ENCODE measurements at places on chromosomes 4 and X.
A peak's percentile ranks its signal among the peaks of the same experiment; 100 is the strongest.

DNA sequence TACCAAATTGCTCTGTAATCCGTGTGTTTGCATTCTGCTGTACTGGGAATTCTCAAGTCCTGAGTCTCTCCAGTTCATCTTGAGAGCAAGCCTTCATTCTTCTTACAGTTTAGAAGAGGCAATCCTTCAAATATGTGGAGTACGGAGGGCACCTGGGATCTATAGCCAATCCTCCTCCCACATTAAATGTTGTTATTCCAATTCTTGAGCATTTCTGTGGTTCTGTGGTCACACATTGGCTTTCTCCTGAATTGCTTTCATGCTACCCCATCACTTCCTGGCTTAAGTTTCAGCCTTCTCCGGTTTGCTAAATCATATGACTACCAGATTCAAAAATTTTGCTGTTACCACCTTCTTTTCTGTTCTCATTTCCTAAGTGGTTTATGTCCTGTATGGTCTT, 611.1 kb downstream of the PCDH19 start:
- no peak for DNase-seq

GRCh38 chrX:134715930-134716619, 57.8 kb upstream of the PLAC1 start:
- DNase-seq, result no peak

DNA sequence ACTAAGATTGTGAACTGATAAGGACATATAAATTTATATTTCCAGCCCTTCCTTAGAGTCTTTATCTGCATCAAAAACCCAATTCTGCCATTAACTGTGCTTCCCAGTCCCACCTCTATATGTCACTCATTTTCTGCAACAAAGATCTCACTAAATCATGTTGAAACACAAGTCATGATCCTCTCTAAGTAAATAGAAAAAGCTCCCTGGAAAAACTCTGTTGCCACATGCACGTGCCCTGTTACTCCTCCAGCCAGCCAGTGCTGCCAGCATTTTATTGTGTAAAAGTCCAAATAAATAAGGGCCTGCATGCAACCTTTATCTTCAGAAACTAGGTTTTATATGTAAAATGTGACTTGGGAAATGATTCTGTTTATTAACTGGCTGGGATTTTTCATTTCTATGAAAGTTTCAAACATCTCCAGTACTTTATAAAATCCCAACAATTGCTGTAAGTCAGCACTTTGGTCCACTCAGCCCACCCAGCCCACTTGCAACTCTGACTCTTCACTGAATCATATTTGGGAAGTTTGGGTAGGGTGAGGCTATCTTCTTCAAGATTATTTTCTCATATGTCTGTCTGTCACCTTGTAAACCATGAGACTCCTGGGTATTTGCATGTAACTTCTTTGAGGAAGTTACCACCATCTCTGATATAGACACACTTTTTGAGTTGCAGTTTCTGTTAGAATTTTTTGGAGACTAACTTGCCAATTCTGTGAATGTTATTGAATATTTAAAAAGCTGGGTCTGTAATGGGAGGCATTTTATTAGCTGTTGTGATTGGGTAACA, 40.0 kb upstream of the SMARCA5 start:
- no peak for DNase-seq

DNA sequence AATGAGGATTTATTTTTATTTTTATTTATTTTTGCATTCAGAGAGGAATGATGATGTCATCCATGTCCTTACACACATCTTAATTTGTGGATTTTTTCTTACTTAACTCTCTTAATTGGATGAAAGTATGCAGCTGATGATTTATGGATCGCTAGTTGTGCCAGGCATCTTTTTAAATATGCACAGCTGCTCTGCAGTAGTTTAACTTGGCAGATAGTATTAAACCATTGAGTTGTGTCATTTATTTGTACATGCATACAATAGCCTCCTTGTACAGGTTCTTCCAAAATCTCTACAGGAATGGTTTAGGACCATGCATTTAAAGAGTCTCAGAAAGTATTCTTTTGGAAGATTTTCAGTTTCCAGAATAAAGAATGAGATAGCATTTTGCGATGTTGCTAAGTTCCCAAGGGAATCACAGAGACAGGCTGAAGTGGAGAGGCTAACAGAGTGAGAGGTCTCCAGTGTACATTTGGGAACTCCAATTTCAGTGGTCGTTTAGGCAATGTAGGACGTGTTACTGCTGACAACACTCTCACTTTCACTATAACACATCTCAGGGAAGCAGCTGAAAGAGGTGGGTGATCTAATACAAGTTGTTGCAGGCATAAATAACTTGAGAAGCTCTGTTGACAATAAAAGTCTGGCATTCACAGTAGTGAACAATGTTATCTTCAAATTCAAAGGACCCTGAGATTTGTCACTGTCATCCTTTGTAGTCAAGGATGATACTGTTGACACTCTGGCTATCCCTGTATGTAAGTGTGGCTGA, 49.9 kb upstream of the SCRG1 start:
- DNase-seq, result no peak

- DNase-seq, result no peak
Observed at GRCh38 chr4:102586002-102586643, 85.0 kb downstream of the NFKB1 start.

DNA sequence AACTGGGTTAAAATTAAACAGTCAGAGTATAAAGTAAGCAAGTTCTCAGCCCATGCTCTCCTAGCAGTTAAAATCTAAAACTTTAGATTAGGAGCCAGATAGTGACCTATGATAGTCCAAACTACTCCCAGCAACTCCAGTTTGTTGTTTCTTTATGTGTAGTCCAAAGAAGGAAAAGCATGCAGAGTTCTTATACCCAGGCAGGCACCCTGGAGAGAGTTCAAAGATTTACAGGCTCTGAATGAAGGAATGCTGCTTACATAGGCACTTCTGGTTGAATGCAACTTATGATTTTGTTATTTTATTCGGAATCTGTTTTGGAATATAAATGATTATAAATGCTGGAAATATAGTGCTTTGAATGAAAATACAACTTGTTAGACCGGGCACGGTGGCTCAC, 67.2 kb downstream of the GPAT3 start:
- DNase-seq, result no peak

GRCh38 chr4:147717878-147718277, 14.0 kb upstream of the ARHGAP10 start:
- no peak for DNase-seq

DNA sequence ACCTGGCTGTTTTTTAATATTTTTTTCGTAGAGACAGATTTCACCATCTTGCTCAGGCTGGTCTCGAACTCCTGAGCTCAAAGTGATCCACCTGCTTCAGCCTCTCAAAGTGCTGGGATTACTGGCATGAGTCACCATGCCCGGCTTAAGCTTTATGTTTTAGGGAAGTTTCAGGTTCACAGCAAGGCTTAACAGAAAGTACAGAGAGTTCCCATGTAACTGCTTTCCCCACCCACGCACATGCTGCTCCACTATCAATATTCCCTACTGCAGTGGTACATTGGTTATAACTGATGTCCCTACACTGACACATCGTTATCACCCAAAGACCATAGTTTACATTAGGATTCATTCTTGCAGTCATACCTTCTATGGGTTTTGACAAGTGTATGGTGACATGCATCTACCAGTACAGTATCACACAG, 62.7 kb downstream of the PRPS1 start:
- no peak for DNase-seq

DNA sequence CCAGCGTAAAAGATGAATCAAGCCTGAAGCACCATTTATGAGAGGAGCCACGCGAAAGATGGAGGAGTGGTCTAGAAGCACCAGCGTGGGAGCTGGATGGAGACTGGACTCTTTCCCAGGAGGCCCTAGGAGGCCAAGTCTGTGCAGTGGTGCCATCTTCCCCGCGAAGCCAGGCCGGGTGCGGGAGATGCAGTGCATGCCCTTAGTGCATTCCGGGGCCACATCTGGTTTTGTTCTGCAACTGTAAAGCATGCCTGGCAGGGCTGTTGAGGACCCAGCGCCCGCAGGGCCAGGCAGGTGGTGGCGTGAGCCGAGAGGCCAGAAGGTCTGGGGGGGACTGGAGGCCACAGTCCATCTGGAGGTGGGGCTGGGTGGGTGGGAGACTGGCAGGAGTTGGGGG, 78.6 kb upstream of the ADRA2C start:
- DNase-seq, result no peak

DNA sequence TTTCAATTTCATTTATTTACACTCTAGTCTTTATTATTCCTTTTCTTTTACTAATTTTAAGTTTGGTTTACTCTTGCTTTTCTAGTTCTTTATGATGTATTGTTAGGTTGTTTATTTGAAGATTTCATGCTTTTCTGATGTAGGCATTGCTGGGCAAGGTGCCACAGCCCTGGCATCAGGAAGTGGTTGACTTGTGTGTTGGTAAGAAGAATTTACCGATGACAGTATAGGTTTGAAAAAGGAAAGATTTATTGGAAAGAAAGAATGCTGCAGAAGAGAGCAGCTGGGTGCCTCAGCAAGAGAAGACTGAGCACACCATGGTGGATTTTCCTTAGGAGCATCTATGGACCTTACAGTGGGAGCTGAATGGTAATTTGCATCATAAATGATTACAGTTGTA, 153.2 kb downstream of the KLF8 start:
- no peak for DNase-seq

GRCh38 chrX:17567187-17567586, 170.1 kb upstream of the SCML1 start:
- DNase-seq, result no peak

DNA sequence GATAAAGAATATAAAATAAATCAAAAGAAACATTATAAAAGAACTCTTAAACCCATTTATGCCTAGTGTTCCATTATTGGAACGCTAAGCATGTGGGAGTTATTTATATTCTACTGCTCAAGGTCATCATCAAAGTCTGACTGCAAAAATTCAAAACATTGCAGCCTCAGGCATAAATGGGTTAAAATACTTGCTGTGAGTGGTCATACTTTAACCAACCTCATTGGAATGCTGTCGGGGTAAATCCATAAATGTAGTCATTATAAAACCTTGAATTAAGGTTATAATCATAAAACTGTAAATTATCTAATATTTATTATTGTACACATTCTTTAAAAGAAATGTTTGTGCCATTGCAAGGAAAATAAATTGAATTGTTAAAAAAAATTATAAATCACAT, 55.0 kb downstream of the RPS6KA6 start:
- DNase-seq, result no peak

DNA sequence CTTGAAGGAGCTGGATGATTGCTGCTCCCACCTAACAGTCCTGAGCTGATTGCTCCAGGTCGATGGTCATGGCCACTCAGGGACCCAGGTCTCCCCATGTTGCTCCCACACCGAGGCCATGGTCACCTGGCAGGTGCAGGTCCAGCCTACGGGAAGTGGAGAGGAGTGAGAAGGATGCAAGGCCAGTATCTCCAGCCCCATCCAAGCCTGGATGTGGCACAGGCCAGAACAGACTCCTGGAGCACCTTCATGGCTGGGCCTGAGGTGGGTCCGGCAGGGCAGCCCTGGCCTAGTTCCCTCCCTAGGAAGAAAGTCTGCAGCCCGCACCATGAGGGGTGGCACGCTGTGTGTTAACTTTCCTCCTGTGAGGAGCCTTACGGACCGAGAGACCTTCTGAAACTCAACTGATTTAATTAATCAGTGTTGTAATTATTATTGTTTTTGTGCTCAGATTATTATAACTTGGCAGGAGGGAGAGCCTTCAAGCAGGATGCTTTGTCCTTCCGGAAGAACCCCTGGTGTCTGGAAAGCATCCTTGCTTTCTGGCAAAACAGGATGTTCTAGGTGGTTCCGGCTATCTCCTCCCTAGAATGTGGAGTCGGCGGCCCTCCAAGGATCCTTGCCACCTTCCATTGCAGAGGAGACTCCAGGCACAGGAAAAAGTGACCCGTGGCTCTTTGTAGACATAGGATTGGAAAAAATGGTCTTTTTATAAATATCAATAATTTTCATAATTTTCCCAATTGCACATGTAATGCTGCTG, 92.3 kb upstream of the ADRA2C start:
- DNase-seq, result no peak

- no peak for DNase-seq
Observed at GRCh38 chr4:26723216-26723615, 137.4 kb upstream of the STIM2 start.

- no peak for DNase-seq
Observed at GRCh38 chrX:55201930-55202579, 18.1 kb upstream of the PAGE5 start.

DNA sequence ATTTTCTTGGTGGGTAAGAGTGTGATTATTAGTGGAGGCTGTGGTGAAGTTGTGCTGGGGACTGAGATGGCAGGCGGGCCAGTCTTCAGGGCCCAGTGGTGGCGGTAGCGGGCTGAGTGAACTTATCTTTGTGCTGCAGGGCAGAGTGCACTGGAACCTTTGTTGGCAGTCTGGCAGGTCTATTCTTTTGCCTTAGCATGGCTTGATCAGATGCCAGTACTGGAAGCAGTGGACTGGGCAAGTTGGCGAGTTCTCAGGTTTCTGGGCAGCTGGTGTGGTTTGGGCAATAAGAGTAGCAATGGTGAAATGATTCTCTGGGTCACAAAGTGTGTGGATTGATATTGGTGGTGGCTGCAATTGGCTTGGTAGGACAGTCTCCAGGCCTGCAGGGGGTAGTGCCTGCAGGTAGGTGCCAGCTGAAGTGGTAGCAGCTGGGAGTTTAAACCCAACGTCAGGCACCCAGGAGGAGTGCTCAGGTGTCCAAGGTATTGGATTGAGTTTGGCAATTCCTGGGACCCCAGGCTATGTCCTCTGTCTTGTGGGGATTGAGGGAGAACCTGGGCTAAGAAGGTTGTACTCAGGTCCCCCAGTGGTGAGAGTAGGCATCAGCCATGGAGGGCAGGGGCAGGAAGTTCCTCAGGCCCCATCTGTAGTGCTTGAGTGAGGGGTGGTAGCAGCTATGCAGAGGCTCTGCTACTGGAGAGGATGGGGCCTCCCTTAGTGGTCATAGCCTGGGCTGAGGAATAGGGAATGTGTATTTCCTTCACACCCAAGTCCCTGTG, 34.9 kb upstream of the SLC25A14 start:
- DNase-seq, result no peak

DNA sequence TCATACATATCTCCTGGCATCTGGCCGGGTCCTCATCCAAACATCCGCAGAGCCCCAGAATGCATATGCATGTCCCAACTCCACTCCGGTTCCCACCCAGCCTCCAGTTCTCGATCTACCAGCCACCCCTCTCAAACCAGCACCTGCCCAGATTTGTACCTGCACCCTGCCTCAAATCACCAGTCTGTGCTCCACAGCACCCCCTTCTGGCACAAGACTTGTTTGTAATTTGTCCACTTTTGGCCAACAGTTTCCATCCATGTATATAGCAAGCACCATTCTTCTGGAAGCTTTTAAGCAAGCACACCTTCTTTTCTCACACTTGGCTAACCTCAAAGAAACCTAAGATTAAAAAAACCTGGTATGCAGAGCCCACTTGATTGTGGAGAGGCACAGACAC, 644.1 kb downstream of the MID1IP1 start:
- peak; percentile 2 for DNase-seq

GRCh38 chrX:154040863-154041262, 21.2 kb upstream of the IRAK1 start:
- DNase-seq, result no peak

- no peak for DNase-seq
Observed at GRCh38 chrX:149541521-149542047, 772 bp downstream of the EOLA1 start.

DNA sequence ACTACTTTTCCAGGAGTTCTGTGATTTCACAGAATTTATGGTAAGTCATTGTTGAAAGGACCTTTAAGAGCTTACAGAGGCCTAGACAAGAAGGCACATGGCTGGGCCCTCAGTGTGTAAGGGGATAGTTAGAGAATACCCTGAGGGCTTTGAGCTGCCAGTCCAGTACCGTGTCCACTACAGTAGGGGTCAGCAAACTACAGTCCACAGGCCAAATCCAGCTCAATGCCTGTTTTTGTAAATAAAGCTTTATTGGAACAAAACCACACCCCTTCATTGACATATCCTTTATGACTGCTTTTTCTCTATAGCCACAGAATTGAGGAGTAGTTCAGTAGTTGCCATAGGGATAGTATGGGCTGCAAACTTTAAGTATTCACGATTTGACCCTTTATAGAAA, 176.2 kb downstream of the MID1 start:
- no peak for DNase-seq
